ENCODE measurements at places on chromosomes 11 and 22.

DNA sequence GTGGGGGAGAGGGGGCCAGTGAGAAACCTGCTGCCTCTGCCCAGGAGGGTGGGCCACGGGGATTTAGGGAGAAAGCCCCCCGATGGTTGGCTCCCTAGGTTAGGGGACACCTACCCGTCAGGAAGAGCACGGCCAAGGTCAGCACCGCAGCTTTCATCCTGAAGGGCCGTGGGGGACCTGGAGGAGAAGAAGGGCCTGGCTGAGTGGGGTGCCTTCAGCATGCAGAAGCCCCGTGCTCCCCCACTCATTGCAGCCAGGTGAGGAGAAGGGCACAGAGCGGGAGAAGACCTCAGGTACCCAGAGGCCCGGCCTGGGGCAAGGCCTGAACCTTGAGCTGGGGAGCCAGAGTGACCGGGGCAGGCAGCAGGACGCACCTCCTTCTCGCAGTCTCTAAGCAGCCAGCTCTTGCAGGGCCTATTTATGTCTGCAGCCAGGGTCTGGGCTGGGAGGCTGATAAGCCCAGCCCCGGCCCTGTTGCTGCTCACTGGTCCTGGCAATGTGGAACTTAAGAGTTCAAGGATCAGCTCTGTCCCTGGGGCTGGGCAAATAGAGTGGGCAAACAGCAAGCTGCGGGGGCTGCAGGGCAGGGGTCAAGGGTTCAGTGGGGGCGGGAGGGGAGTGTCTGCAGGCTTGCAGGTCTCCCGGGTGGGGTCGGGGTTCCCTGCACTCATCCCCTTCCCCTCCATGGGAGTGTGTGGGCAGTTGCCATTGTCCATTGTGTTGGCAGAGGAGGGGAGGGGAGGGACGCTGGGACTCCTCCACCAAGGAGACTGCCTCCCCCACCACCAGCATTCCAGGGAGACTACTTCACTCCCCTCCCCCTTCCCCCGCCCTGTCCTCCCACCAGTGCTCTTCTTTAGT, at the start of gene APOA1:
APOA1 (minus strand) TSS at position 392 of the 861 bp plus-strand sequence; CDS start at position 157, 235 bp downstream.
- DNase-seq: no peak

DNA sequence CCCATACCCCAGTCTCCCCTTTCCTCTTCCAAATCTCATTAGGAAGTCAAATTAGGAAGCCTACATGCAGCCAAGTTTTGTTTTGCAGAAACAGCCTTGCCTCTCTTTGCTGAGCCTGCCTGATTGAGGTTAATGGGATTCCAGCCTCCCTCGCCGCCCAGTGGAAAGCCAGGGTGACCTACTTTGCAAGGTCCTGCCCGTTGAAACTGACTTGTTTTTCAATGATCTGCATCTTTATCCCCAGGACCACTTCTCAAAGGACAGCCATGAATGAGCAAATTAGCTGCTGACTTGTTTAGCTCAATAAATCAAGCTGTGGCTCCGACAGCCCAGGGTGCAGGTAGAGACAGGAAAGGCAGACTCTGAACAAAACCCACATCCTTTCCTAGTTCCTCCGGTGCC, 110.4 kb downstream of the RRAS2 start:
- no peak for DNase-seq

DNA sequence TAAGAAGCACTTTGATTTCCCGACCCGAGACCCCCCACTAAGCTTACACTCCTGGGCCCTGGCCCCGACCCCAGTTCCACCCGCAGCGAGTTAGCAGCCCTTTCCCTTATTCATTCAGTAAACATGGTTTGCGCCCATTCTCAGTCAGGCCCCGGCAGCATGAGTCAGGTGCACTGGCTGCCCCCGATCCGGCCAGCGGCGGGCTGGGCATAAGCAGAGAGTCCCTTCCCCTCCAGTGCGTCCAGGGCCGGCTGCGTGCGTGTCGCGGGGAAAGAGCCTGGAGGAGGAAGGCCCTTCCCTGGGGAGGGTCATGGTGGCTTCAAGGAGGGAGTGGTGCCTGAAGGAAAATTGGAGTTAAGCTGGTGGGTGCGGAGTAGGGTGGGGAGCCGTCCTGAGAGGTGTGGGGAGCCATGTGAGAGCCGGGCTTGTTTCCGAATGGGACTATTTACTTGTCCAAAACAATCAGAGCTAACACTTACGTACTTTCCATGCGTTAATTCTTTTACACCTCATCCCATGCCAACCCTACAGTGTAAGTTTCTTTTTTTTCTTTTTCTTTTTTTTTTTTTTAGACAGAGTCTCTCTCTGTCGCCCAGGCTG, 657 bp downstream of the IGHMBP2 start:
- DNase-seq: no peak

DNA sequence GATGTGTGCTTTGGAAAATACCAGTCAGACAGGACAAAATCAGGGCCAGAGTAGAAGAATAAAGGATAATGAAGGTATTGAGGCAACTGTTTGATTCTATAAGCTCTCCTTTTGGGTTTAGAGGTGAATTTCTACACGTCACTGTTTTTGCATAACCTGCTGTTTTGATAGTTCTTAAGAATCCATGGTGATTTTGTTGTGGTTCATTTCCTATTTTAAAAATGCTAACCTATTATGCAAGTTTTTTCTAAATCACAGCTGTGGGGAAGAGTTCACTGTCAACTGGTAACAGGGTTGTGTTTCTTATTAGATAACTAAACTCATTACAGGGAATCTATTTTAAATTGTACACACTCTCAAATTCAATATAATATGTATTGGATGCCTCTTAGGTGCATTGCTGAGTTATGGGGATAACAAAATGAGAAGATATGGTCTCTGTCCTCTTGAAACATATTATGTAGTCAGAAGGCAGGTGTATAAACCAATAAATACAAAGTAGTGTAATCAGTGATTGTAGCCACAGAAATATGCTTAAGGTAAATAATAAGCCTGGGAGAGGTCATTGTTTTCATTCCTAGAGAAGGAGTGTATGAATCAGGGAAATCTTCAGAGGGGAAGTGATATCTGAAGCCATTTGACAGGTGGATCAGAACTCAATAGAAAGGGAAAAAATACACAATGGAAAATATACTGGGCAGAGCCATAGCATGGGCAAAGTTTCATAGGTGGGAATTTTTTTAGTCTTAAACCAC, 192.5 kb downstream of the FAT3 start:
- DNase-seq: no peak

DNA sequence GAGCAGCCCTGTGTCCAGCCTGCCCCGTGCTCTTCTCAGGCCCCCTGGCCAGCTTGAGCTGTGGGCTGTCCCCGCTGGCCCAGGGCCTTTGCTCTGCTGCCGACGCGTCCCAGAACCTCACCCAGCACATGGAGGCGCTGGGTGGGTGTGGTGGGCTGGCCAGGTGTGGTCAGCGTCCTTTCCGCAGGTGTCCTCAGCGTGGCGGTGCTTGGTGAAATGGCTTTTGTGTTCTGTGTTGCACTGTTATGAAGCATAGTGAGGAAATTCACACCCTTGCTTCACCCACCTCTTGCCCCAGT, 37.4 kb downstream of the GRAMD4 start:
- DNase-seq: no peak

DNA sequence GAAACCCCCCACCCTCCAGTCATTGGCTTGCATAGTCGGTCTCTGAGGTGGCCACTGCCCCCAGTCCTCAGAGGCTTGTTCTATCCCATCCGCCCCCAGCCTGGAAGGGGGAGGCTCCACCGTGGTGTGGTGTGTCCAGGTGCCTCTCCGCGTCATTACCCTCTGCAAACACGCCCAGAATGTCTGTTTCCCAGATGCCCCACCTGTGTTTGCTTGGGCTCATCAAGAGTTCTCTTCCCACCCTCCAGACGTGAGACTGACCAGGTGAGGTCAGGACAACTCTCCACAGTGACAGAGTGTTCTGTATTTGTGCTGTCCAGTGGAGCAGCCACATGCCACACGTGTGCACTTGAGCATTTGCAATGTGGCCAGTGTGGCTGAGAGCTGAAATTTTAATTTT, 24.9 kb downstream of the LRRC10B start:
- no peak for DNase-seq

DNA sequence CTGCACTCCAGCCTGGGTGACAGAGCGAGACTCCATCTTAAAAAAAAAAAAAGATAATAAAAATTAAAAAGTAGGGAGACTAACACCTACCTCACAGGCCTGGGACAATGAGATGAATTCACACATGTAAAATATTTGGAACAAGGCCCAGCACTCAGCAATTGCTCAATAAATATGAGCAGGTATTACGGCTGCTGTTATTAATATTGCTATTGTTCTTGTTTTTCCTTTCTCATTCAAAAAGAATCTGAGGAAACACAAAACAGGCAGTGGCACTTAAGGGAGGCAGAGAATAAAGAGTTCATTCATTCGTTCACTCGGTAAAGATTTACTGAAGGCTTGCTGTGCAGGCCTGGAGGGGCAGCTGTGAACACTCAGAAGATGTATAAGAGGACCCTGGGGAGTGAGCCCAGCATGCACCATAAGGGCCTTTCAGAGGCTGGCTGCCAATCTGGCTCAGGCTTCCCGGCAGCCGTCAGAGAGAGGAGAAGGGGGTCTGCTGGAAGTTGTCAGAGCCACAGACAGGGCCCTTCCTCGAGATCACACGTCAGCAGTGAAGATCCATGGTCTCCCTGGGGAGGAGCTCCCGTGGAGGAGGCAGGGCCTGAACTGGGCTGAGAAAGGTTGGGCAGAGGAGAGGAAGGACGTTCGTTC, 51.6 kb upstream of the TCF20 start:
- DNase-seq: no peak

DNA sequence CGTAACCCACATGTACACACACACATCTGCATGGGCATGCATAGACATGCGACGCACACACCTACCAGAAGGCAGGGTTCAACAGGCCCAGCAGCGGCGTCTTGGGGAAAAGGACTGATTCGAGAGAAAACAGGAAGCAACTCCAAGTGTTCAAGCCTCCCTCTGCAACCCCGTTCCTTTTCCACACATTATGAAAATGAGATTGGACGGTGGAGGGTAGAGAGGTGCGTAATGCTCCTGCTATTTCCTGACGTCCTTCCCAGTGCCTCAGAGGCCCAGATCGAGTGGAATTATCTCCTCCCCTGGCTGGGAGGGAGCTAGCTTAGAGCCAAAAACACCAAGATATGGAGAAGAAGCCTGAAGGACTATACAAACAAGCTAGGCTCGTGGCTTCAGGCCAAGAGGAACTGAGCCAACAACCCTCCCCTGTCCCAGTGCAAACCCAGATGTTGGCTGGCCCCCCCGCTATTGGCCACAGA, 289.2 kb downstream of the MN1 start:
- no peak for DNase-seq

DNA sequence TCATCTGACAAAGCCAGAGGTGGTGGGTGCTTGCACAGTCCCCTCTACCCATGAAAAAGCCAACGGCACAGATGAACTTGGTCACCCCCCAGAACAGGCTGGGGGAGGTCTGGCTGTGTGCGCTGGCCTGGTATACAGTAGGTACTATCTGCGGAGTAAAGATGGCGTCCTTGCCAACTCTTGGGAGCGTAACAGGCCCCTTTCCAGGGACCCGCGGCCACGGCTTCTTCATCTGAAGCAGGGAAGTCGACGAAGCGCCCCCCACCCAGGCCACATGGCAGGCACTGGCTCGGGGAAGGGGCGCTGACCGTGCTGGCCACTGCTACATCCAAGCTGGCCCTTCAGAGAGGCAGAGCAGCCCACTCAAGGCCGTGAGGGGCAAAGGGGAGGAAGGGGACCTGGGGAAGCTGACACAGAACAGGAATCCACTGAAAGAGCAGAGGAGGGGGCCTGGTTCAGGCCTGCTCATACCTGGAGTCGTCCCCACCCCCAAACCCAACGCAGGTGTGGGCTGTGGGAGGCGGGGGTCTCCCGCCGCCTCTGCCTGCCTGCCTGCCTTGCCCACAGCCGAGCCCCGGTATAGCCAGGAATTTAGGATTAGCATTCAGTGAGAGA, 75.7 kb downstream of the CELSR1 start:
- no peak for DNase-seq

- DNase-seq: no peak
These were observed 6.6 kb upstream of the MS4A12 start for GRCh38 chr11:60485987-60486386.

GRCh38 chr11:16505481-16505880, 149.1 kb upstream of the SOX6 start:
- no peak for DNase-seq
